ENCODE measurements at places on chromosomes 4 and X.

DNA sequence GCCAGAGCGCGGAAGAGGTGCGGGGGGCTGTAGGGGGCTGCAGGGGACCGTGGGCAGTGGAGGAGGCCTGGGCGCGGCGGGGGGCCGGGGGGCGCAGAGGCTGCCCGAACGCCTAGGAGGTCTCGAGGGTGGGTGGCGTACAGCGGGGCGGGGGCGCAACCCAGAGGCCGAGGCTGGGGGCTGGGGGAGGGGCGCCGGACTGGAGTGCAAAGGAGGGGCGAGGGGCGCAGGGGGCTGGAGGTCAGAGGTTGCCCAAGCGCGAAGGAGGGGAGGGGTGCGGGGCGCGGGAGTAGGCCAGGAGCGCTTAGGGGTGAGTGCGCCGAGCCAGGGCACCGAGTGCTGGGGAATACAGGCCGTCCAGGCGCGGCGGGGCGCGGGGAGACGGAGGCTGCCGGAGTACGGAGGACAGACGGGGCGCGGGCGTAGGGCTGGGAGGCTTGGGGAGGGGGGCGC lies 255 bp downstream of the GYG2 start:
- DNase-seq, result peak; percentile 19

DNA sequence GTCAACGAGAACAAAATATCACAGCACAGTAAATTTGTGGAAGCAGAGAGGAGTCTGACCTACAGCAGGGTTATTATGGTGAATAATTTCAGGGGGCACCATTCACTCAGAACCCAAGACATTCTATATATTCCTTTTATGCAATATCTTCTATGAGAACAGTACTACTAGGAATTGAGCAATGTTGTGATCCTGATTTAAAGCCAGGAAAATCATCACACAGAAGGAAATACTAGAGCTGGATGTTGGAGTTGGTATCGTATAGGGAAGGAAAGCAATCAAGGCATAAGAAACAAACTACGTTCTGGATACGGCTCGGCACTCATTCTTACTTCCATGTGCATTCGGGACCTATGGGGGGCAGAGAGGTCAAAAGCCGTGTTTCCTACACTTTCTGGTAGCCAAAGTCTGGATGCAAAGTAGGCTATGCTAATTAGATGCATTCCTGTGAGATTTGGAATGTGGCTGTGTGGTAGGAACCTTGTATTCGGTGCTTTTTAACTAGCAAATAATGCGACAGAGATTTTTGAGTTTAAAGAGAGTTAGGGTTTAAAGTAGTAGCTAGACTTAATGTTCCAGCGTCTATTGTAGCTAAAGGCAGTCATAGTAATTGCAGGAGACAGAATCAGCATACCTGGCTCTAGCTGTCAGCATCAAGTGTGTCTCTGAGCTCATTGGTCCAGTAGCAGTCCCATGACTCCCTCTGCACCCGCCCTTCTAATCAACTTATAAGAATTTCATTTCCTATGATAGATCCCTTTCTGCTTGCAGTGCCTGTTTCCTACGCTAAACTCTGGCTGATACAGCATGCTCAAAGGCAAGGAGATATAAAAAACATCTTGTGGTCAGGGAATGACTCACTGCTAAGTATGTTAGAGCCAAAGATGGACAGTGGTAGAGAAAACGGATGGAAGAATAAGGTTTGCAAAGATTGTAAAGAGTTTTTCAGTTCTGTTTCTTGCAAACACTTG lies 43.3 kb upstream of the PDGFC start:
- DNase-seq, result peak; percentile 74

GRCh38 chr4:102560571-102561341 lies 59.6 kb downstream of the NFKB1 start:
- DNase-seq, result no peak

DNA sequence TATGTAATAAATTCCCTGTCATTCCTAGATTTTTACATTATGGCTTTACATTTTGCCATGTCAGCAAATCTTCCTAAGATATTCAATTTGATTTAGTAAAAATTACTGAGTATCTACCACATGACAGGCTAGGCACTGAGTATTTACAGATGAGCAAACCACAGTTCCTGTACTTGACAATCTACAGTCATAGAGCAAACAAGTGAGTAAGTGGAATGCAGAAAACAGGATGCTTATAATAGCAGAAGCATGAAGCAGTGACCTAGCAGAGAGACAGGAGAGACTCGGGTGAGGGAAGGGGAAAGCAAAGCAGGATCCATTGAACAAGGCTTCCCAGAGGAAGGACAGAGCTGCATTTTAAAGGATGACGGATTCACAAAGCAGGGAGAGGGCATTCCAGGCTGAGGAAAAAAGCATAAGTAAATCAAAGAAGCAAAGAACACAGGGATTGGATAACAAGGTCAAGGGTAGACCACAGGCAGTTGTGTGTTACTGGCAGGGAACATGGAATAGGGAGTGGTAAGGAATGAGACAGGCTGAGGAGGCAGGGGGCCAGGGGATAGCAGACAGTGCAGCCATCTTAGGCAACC lies 124.7 kb upstream of the C1QTNF7 start:
- peak; percentile 74 for DNase-seq

GRCh38 chr4:78014889-78015886 lies 41.9 kb upstream of the FRAS1 start:
- DNase-seq, result no peak

GRCh38 chr4:159185591-159186023 lies 82.7 kb downstream of the RAPGEF2 start:
- no peak for DNase-seq

DNA sequence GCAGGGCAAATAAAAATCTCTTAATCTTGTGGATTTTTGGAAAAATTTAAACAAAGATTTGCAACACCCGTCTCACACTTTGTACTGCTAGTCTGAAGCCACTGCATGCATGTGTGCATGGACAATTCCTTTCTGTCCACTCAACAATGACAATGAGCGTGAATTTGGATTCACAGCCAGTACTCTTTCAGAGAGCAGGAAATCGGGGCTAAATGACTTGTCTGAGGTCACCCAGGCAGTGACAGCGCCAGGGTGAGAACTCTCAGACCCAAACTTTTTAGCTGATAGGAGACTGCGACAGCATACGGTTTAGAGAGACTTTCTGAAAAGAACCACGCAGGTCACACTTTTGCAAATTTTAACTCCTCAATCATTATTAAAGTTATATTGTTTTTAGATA lies 90.9 kb downstream of the ZNF827 start:
- no peak for DNase-seq

GRCh38 chrX:131801911-131802310 lies 221.2 kb upstream of the STK26 start:
- no peak for DNase-seq

DNA sequence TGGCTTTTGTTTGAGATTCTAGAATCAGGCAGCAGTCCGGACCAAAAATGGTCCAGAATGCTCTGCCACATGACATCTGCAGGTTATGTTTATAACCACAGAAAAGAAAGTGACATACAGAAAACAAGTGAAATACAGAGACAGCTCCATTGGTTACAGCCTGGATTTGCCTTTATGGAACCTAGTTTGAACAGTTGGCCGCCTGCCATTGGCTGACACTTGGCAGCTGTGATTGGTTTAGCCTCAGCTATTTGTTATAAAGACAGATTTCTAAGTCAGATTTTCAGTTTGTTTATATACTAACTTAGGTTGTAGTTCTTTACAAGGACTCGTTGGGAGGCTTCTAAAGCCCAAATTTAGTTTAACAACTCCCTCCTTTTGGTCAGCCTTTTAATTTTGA lies 40.8 kb upstream of the IL9R start:
- no peak for DNase-seq

DNA sequence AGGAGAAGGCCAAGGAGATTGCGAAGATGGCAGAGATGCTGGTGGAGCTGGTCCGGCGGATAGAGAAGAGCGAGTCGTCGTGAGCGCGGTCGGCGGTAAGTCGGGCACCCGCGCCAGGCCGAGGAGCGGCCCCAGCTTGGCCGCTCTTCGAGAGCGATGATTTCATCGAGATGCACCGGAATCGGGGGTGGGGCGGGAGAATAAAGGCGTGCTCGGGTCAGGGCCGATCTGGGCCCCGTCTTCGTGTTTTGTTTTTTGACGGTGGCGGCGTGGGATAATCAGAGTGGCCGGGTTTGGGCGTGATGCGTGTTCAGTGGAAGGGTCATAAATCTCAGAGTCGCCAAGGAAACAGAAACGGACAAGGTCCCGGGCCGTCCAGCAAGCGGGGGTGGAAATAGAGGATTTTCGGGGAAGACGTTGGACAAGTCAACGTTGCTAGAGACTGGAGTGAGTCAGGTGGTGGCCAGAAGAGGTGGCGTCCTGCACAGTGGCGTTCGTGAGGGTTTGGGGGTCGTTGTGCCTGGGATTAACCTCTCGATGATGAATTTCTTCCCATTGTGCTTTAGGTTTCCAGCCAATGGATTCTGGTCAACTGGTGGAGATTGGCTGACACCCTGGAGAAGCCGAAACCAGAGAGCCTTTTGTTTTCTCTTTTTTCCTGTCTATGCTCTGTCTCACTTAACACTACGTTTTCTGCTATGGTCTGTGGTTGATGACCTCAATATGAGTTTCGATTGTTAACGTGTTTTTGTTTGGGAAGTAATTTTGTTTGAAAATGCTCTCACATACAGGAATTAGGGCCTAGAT lies 882 bp downstream of the MRFAP1 start:
- peak; percentile 83 for DNase-seq

GRCh38 chrX:155966876-155967275 lies 30.6 kb upstream of the IL9R start:
- peak; percentile 25 for DNase-seq

- no peak for DNase-seq
Observed at GRCh38 chr4:687971-688853, 739 bp downstream of the SLC49A3 start.

- DNase-seq, result no peak
Observed at GRCh38 chr4:57083090-57083489, 27.1 kb downstream of the IGFBP7 start.

DNA sequence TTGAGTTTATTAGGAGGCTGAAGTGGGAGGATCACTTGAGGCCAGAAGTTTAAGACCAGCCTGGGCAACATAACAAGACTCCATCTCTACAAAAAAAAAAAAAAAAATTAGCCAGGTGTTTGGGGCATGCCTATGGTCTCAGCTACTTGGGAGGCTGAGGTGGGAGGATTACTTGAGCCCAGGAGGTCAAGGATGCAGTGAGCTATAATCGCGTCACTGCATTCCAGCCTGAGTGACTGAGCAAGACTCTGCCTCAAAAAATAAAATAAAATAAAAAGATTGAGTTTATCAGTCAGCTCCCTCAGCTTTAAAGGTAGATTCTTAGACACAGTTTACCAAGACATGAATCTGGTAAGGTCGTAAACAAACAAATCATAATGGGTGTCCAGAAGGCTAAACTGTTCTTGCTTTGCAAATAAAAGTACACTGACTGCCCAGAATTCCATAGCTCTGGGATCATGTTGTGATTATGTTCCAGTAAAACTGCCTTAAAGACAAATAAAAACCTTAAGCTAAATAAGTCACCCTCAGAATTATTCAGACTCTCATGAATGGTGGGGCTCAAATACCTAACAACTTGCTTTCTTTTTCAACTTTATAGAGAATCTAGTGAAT lies 18.7 kb downstream of the APOO start:
- no peak for DNase-seq

DNA sequence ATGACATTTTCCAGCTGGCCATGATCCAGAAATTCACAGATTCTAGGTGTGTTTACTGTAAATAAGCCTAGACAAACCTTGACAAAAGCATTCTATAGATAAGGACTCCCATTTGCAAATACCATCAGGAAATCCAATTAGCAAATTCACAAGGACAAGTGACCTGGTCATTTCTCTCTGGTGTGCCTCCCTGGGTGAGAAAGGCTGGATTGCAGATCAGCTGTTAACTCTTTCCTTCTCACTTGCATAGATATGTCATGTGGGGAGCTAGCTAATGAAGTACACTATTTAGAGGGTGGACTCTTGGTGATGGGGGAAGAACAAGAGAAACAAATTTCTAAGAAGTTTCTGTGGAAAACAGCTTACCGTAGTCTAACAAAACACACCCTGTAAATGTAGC lies 58.9 kb downstream of the MOSPD2 start:
- no peak for DNase-seq

DNA sequence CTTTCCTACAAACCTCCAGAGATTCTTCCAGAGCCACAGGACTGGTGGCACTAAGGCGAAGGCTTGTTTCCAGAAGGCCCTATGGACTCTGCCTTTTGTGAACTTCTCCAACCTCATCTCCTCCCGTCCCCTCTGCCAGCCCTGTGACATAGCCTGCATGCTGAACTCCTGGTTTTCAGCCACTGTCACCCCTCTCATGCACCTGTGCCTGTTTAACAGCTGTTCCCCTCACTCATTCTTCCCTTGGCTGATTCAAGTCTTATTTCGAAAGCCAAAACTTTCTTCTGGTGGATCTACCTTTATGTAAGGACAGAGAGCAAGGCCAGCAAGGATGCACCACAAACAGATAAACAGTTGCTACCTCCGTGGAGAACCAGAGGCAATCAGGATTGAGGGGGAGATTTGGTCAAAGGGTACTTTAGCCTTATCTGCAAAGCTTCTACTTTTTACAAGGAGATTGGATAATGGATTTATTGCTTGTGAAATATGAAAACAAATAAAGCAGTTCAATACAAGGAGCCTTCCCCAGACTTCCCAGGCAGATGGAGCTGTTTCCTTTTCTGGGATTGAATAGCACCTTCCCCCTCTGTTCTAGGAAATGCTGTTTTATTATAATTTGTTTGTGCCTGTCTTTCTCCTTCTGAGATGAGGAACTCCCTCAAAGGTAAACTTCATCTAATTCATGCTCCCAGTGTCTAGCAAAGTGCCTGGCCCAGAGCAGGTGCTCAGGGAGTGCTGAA lies 5.7 kb downstream of the CITED1 start:
- no peak for DNase-seq

DNA sequence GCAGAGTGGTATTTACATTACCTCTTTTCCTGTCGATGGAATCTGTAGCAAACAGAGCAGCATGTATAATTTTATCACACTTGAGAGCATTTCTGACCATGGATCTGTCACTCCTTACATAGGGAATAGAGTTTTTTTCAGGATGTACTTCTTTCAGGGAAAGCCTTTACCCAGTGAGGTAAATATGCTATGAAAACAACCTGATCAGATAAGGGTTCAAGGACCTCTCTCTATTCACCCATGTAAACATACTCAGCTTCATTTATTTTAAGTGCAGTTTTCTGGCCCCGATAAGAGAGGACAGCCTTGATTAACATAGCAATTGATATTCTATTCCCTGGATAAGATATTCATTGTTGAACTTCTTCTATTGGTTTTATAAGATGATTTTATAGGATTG lies 87.3 kb upstream of the ESX1 start:
- no peak for DNase-seq

DNA sequence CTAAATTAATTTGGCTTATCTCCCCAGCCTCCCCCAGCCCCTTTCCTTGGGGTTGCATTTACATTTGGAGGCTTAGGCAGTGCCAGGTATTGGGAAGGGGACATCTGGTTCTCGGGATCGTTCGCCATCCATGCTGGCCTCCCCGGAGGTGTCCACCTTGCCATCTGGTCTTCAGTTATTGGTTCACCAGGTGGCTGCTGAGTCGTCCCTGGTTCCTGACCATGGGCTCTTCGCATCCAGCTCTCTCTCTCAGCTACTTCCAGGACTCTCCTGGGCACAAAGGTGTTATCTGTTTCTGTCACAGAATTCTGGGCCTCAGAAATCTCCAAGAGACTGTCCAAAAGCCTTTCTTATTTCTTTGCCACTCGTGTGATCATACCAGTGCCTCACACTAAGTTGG lies 75.4 kb upstream of the SCOC start:
- DNase-seq, result no peak
